Bone marrow (tissue), 2 donors: ENCODE measurements at places on chromosomes 5 and 9.

DNA sequence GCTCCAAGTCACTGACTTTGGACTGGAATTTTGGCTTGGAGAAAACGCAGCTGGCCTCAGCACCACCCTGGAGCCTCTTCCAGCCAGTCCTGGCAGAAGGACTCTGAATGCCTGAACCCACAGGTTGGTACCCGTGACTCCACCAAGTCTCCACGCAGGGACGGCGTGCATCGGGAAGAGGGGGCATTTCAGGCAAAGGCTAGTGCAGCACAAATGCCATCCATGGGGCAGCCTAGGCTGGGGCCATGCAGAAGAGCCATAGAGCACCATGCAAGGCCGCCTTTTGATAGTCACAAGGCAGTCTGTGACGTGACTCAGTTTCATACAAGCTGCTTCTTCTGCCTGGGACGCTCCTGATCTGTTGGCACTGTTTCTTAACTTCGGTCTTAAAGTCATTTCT lies 28.0 kb downstream of the GDNF start:
- no peak for DNase-seq

DNA sequence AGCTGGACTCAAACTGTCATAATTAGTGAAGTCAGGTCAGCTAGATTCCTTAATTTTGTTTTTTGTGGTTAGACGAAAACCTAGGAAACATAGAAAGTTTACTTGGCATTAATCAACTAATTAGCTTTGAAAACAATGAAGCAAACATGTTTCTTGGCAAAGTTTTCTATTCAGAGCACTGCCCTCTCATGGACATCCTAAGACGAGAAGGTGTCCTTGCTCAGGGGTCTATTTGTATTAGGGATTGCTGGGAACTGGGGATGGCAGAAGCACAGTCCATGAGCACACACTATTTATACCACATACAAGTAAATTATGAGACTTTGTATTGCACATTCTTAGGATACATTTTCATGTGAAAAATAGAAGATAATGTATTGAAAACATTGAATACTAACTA lies 49.7 kb downstream of the POC5 start:
- DNase-seq = no peak

GRCh38 chr5:125582352-125582751 lies 835.9 kb upstream of the ZNF608 start:
- DNase-seq = no peak

- no peak for DNase-seq
Observed at GRCh38 chr5:112709416-112709815, 28.3 kb upstream of the APC start.

GRCh38 chr5:145243016-145243415 lies 592.1 kb downstream of the PRELID2 start:
- no peak for DNase-seq

DNA sequence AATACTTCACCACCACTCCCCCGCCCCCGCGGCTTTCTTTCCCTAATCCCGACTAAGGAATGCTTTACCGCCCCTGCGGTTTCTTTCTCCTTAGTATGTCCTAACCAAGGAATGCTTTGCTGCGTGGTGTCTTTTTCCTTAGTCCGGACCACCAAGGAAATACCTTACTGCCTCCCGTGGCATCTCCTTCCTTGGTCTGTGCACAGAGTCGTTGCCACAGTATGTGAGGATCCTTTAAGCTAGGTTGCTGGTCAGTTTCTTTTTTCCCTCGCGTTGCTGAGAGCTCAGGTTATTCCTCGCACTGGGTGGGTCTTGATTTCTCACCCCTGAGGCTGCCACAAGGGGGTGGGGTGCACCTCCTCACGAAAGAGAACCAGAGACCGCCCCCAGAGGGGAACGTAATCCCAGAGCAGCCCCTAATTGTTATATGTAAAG lies 309.4 kb downstream of the NR3C1 start:
- no peak for DNase-seq

GRCh38 chr5:68505917-68506860 lies 290.6 kb downstream of the PIK3R1 start:
- DNase-seq = no peak

DNA sequence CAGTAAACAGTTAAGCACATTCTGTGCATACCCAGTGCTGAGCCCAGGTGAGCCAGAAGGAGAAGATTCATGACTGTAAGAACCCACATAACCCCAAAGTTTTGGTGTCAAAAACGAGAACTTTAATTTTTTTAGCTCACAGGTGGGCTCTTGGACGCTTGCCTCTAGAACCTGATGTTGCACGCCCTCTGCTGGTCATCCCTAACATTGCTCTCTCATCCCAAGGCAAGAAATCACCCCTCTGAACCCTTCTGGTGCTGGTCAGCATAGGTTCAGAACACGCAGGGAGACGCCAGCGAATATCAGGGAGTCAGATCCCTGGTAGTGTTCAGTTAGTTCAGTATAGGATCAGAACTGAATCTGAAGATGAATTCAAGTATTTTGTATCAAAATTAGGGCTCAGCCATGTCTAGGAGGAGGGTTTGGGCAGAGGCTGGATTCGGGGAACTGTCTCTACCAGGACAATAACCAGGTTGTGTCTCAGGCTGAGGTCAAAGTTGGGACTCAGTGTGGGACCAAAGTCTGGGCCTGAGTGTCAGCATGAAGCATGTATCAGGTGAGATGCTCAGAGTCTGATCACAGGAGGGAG lies 4.1 kb upstream of the DNAJB5 start:
- DNase-seq = no peak

DNA sequence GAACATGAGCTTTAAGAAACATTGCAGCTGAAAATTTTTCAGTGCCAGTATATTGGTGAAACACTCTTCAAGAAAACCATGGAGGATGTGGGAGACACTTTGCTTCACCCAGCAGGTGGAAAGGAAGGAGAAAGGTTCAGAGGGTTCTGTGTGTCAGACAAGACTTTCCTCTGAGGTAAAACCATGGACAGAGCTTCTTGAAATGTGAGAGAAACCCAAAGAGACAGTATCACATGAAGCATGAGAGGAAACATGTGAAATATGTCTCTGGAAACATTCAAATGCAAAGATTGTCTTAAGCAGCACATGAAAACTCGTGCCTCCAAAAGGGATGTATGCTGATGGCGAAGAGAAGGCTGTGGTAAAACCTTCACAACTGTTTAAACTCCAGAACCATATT lies 368.9 kb upstream of the ST8SIA4 start:
- no peak for DNase-seq

DNA sequence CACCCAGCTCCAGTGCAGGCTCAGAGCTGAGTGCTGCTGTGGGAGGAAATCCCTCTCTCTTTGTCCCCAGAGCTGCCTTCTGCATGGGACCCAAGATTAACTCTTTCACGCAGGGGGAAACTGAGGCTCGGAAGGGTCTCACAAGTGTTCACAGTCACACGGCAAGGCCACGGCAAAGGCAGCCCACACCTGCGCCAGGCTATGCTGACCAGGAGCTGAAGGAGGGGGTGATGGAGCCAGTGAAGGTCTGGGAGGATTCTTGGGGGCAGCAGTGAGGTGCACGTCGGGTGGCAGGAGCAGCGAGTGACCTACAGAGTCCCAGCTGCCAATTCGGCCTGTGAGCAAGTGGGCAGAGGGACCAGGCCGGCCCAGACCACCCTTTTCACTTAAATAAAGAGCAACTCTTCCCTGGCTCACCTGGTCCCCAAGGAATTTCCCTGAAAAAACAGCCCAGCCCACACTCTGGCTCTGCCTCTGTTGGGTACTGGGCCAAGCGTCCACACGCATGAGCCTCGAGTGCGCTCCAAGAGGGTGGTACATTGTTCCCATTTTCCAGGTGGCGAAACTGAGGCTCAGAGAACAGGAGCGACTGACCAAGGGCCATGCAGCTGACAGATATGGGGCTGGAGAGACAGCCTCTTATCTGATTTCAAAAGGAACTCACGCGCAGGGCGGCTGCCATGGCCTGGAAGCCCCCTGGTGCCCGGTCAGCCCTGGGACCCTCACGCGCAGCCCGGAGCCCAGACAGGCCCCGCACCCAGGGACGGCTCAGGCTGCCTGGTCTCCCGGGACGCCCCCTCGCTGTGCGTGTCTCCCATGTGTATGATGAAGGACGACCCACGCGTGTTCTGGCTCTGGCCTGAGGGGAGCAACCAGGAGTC lies 28.2 kb downstream of the SARDH start:
- no peak for DNase-seq

DNA sequence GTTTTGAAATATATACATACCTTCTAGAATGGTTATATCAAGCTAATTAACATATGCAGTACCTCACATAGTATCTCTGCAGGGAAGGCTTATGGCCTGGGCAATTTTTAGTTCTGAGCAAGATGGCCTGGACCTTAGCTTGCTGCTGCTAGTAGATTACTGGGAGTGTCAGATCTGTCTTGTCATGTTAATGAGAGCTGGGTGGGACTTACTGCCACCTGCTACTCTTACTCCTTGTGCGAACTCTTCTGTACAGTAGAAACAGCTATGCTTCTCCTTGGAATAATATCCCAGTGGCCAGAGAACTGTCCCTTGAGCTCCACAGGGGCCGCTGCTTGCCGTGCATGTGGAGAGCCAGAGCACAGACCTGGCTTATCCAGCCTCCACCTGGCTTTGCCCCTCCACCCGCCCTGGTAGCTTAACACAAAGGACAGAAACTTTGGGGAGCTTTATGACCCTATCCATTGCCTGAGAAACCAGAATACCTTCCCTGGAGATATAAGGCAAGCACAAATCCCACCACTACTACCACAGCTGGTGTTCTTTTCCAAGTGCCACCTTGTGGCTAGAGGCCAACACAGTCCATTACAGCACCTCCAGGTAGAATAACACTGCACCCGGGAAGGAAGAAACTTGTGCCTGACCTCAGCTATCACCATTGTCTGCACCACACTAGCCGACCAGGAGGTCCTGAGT lies 74.4 kb upstream of the RUSC2 start:
- DNase-seq = no peak

GRCh38 chr9:24516463-24516862 lies 29.2 kb downstream of the IZUMO3 start:
- no peak for DNase-seq
